Right renal pelvis (tissue), 4 donors: ENCODE measurements at places on chromosomes 4 and X. TPM values are rescaled to one million over a fixed set of nuclear protein-coding genes. Genes with fewer than 3 reads are reported as not detected.

Gene GAGE12J
- not detected for polyA plus RNA-seq

DNA sequence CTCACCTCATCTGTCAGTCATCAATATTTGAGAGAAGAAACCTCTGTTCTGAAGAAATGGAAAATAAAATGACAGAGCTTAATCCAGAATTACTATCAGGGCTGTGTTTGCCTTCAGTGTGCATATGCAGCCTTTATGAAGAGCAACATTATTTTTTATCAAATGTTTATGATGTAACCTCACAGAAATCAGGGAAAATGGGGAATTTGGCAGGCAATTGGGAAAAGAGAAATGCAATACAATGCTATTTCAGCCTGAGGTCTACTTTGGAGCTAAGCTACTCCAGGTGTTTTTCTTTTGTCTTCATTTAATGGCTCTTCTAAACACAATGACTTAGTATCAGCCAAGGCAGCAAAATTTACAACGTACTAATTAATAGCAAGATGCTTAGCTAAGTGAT is 241.1 kb upstream of the TET2 start:
- DNase-seq = no peak

GRCh38 chrX:63708801-63709200 is 76.2 kb downstream of the ARHGEF9 start:
- DNase-seq = no peak

GRCh38 chr4:52993771-52994170 is 131.7 kb downstream of the RASL11B start:
- DNase-seq = no peak

- no peak for DNase-seq
These were observed 26.7 kb upstream of the CLDN34 start for GRCh38 chrX:9940421-9940820.

GRCh38 chrX:38850807-38851544 is 49.7 kb downstream of the MID1IP1 start:
- no peak for DNase-seq
